GM06990 (cell line): ENCODE measurements at places on chromosomes 1 and 21.

DNA sequence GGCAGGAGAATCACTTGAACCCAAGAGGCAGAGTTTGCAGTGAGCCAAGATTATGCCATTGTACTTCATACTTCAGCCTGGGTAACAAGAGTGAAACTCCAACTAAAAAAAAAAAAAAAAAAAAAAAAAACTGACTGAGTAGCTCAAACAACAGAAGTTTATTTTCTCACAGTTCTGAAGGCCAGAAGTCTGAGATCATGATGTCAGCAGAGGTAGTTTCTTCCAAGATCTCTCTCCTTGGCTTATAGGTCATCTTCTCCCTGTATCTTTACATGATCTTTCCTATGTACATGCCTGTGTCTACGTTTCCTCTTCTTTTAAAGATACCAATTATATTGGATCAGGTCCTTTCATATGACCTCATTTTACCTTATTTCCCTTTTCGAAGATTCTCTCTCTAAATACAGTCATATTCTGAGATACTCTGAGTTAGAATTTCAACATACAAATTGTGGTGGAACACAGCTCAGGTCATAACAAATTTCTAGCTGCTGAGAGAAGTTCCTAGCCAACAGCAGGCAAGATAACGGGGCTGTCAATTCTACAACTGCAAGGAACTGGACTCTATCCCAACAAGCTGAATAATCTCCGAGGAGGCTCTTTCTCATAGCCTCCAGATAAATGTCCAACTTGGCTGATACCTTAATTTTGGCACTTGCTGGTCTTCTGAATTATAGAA is 187.7 kb upstream of the ADAMTS5 start:
- no peak for DNase-seq

DNA sequence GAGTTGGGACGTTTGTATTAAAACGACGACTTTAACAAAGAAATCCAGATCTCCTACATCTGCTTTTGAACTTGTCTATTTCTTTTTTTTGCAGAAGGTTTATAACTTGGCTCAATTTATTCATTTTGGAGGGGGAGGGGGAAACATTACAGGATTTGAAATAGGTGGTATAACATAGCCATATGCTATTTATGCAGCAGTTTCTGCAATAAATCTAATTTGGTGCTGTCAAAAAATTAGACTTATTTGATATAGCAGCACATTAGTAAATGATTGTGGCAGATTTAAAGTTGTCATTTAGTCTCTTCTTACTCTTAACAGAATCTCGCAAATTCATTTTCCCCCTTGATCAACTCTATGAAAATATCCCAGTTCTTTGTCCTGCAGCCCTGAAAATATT is 138.2 kb downstream of the SDCCAG8 start:
- no peak for DNase-seq

- no peak for DNase-seq
These were observed 10.6 kb upstream of the USP1 start for GRCh38 chr1:62426237-62426636.

DNA sequence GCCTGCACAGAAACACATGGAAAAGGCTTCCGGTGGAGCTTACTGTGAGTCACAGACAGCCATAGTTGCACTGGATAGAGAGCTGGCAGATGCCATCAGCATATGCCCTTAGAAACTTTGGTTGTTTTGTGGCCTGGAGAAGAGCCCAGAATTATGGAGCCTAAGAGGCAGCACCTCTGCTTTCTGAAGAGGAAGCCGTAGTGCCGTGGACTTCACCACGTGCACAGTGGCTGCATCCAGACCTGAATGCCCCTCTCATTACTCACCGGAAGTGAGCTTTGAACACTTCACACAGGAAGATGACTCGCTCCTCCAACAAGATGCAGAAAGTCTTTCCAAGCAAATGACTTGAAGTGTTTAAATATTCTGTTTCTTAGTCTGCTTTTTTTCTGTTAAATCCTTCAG is 28.4 kb downstream of the JUN start:
- no peak for DNase-seq

DNA sequence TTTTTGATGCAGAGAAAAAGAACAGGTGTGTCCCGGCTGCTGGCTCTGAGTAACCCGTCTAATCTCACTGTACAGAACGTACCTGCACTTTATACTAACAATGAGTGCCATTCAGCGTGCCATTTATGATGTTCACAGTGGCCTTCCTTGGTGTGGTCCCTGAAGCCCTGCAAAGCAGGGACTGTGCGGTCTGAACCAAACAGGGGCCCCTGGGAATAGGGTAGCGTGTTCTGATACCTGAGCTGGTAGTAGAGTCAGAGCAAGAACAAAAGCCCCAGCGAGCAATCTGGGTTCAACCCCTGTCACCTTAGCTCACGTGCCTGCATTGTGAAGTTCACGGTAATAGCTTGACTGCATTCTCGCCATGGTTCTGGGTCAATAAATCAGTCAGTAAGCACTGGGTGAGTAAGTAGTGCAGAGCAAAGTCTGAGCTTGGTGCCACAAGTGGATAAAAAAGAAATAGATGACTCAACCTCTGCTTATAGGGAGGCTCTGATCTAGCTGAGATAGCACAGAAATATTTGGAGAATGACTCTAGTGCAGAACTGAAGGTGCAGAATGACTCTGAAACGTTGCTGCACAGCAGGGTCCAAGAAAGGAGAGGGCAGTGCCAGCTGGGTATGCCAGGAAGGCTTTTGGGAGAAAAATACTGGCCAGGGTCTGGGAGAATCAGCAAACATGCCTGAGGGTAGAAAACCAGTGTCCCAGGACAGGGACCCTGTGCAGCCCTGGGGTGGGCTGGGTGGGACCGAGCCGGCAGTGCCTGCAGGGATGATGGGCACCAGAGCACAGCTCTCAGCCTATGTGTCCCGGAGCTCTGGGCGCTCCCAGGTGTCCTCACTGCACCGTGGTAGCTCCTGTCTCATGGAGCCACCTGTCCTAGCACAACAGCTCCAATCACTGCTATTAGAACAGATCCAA is 125.9 kb downstream of the RHOU start:
- DNase-seq, result no peak

- DNase-seq, result no peak
These were observed 20.1 kb downstream of the HSD3B2 start for GRCh38 chr1:119435052-119435451.

DNA sequence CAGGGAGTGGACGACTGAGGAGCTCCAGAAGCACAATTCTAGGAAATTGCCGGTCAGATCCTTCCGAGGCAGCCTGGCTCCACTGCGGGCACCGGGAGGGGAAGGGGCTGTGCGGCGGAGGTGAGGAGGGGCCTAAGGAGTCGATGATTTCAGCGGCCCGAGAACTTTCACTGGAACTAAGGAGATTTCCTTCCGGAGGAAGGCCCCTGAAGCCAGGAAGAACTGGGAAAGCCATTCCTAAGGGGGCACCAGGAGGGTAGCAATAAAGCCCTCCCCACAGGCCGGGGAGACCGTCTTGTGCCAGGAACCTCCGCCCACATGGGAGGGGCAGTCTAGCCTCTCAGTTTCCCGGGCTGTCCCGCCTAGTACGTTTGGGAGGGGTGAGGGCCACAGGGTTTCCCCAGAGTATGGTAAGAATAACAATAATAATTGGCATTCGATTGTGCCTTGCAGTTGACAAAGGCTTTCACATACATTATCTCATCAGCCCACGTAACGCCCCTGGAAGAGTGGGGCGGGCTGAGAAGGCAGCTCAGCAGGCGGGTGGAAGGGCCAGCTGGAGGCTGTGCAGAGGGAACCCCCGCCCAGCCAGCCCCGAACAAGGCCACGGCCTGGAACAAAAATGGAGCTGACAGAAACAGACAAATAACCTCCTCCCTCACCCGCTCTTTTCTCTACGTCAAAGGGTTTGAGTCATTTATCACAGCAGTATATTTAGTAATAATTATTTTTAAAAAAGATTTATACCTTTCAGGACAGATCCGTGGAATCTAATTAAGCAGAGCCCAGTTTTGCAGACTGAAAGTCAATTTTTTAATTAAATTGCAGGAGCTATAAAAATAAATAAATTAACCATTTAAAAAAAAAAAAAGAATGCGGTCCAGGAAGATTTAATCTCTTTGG is 19.8 kb downstream of the NPR1 start:
- no peak for DNase-seq

- DNase-seq, result no peak
These were observed 14.1 kb downstream of the VAMP4 start for GRCh38 chr1:171727778-171728177.

GRCh38 chr21:42013376-42013775 is 3.2 kb upstream of the ZBTB21 start:
- no peak for DNase-seq

DNA sequence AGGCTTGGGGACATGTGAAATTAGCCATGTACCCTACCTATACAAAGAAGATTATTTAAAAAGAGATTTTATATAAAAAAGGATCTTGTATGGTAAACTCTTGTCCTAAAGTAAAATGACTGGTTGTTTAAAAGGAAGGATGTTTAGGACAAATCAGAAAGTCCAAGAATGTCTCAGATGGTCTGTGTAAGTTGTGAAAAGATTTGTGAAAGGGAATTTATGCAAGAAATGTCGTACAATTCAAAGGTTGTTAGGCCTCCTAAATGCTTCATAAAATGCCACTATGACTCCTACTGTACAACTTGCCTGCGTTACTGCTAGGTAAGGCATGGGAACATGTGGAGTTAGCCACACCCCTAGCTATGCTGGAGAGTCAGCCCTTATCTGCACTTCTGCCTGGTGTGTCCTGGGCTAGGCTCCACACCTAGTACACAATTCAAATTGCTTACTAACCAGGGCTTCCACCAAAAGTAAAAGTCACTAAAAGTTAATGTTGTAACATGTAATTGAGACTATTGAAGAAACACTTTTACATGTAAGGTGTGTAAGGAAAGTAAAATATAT is 19.7 kb downstream of the PRDX6 start:
- DNase-seq, result no peak

DNA sequence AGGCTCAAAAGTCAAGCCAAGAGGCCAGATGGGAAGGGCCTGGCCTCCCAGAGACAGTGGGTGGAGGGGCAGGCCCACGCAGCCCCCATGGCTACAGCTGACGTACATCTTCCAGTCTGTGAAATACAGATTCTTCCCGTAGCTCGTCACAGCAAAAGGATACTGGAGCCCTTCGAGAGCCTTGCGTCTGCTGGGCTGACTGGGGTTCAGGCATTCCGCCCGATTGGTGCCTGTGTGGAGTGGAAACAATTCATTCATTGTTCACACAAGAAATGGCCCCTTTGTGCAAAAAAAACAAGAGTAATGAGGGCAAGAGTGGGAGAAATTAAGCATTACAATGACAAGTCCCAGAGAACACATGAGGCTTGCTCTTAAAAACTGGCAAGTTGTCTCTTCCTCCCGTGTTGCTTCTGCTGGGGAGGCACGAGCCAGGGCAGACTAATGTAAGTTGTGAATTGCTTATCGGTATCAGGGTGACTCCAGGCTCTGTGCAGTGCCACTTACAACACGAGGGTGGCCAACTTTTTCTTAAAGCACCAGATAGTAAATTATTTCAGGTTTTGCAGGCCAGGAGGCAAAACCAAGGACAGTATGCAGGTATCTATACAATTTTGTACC is 85.1 kb downstream of the NID1 start:
- no peak for DNase-seq

DNA sequence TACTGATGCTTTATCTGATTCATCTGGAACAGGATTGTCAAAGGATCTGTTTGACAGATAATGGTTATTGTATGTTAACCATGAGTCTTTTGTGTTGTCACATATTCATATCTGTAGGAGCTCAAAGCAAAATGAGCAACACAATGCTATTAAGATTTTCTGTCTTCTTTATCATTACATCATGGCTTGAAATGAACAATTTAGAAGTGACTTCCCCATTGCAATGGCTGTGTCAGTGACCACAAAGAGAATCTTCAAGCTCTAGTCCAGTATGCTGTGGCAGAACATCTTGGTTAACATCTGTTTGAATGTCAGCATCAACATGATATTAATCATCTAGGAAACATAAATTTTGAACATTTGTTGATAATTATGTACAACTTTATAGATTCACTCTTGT is 1148.5 kb downstream of the PLA2G4A start:
- DNase-seq, result peak; percentile 15

DNA sequence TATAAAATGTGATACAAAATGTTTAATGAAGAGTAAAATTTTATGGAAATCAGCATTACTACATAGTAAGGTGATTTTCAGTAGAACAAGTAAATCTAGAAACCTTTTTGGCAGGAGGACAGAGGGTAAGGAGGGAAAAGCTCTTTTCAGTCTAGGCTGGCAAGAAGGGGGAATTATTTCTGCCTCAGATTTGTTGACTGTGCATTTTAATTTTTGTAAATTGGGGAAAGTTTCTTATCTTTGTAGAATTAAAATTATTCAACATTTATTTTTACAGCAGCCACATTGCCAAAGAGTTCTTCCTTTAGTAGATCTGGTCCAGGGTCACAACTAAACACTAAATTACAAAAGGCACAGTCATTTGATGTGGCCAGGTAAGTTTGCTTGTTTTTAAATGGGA is 109.2 kb downstream of the ITSN1 start:
- DNase-seq, result no peak

GRCh38 chr1:13793088-13793730 is 93.2 kb downstream of the PRDM2 start:
- no peak for DNase-seq

GRCh38 chr1:11714831-11715575 is 20.9 kb upstream of the AGTRAP start:
- DNase-seq, result no peak

GRCh38 chr1:211697356-211697755 is 21.9 kb upstream of the NEK2 start:
- peak; percentile 73 for DNase-seq

- DNase-seq, result no peak
These were observed 94.3 kb upstream of the EDN2 start for GRCh38 chr1:41578712-41579335.

DNA sequence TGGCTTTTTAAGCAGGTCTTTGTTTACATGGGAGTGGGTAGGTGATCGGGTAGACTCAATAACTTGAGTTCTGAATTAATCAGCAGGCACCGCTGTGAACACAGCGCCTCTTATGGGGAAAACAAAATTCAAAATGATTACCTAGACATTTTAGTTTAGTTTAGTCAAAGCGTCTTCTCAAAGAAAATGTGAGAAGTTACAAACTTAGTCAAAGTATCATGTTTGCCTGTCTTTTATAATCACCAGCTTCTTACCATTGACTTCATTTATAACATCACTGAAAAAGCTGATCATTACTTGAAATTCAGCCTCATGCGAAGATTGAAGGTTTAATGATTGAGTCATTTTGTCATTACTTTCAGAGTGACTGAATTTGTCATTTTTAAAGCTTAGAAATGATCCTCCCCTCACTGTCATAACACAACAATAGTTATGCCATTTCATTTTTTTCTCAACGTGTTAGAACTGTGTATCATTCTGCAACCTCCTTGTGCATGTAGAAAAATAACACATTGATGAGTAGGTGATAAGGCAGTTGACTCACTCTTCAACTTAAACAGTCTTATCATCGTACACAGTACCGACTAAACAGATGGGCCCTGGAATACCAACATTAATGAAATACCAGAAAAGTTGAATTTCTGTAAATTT is 188.5 kb downstream of the NFIA start:
- no peak for DNase-seq

DNA sequence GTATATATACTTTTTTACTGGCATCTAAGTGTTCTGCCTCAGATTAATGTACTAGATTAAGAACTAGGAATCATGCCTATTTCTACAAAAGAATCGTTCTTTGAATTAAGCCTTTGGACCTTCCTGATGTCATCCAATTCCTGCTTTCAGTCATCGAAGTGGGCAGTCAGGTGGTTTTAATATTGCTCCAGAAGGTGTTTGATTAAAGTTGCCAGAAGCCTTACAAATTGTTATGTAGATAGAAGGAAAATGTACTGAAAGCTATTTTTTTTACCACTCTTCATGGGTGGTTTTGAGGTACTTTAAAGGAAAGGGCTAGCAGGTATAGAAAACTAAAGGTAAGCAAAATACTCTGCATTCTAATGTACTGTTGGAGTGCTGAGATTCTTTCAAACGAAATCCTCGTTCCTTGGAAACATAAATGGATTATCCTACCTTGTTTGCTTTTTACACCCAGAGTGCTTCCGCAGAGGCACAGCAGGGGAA is 716 bp downstream of the CTBS start:
- DNase-seq, result no peak
